Non-pigmented ciliary epithelial cell (primary cell): ENCODE measurements at places on chromosomes 1 and 21.
A peak's percentile ranks its signal among the peaks of the same experiment; 100 is the strongest.

GRCh38 chr21:46000731-46001641, 19.4 kb downstream of the COL6A1 start:
- no peak for DNase-seq

- no peak for DNase-seq
Observed at GRCh38 chr1:93349231-93350135, 3.8 kb downstream of the DR1 start.

- no peak for DNase-seq
Observed at GRCh38 chr1:11536573-11537379, 57.8 kb downstream of the DISP3 start.

DNA sequence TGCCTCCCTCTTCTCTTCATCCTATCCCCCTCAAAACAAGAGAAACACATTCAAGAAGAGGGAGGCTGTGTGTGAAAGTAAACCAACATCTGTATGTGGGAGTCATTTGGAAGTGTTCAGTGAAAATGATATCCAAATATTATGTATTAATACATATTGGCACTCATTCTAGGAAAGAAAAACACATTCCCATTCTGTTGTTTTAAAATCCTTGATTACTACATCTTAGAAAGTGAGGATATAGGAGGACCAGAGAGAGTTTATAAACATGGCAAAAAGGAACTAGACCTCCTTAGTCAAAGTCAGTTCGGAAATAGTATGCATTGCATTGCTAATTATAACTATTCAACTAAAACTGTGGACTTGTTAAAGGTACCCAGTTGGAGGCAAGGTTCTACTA, 786.6 kb downstream of the ADGRL2 start:
- no peak for DNase-seq

- DNase-seq = no peak
Observed at GRCh38 chr1:233244183-233244582, 51.3 kb downstream of the PCNX2 start.

DNA sequence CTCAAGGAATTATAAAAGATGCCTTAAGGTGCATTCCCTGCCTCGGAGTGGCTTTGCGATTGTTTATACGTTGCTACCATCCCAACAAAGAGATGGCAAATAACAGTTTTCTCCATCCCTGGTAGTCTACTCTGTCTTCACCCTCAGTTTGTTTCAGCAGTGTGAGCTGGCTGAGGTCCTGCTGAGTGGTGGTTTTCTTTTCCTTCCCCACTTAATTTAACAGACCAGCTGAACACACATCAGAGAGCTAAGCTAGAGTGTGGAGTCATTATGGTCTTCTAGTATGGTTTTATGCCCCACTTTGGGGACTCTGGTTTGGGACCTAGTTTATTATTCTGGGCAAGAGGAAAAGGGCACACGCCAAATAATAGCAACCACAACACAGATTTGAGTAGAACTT, 2.2 kb downstream of the PIGV start:
- no peak for DNase-seq

- no peak for DNase-seq
Observed at GRCh38 chr1:159079525-159079924, 3.0 kb upstream of the AIM2 start.

DNA sequence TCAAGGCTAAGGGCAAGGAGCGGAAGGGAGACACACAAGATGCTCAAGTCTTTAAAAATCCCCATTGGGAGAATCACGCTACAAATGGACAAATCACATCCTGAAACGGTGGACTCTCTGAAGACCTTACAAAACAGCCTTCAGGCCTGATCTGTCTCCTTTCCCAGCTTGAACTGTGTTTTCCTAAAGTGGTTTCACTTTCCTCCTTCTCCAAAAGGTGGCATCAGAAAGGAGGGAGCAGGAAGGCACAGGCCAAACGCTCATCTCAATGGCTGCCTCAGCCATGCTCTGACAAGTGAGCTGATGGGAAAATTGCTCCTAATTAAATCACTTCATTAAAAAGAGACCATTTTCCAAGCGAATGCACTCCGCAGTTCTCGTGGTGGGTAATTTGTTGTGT, 47.7 kb downstream of the UTP25 start:
- DNase-seq = no peak

GRCh38 chr1:164360265-164360664, 198.7 kb upstream of the PBX1 start:
- no peak for DNase-seq

- no peak for DNase-seq
Observed at GRCh38 chr1:174206148-174206836, 47.0 kb downstream of the RABGAP1L start.

DNA sequence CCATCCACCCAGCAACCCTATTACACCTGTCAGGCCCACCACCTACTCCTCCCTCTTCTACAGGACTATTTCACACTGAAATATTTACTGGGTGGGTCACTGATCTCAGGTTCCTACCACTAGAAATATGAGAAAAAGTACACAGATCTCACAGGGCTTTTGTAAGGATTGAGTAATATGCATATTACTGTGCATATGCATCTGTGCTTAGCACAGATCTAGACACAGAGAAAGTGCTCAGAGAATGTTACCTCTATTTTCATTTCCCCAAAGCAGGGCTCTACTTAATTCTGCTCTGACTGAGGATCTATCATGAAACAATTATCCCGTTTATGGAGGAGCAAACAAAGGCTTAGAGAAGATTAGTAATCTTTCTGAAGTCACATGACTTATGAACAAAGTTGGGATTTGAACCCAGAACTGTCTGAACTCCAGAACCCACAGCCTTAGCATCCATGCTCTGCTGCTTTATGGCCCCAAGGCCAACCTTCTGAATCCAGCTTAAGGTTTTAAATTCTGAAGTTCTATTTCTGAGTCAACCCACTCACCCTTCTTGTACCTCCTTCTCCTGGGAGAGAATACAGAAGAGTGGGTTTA, 11.8 kb downstream of the TSSK3 start:
- DNase-seq = no peak

DNA sequence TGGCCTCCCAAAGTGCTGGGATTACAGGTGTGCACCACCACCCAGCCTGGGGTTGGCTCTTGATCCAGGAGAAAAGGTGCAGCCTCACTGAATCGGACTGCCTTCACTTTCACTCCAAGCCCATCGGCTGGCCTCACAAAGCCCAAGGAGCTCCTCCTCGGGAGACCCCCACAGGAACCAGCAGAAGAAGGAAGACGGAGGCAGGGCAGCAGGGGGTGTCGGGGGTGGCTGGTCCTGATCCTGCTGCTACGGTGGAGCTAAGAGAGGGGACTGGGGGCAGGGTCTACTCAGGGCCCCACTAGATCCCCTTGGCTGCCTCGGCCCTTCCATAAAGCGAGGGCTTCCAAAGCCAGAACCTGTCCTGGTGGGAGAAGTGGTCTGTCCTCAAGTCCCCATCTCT, 93.9 kb downstream of the STUM start:
- no peak for DNase-seq

DNA sequence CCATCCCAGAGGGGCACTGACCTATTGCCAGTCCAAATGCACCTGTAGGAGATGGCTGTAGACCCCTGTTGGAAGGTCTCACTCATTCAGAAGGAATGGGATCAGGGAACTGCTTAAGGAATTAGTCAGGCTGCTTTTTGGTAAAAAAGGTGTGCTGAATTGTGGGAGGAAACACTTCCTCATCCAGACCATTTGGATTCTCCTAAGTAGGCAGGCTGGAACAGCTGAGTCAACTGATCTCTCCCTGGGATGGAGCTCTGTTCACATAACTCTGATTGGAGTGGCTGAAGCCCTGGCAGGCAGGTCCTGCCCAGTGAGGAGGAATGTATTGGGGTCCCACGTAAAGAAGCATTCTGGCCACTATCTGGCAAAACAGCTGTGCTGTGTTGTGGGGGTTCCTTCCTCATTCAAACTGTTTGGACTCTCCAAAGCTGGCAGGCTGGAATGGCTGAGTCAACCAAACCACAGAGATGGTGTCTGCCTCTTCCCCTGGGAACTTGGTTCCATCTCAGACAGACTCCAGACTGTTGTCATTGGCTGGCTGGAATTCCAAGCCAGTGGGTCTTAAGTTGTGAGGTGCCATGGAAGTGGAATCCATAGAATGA, 70.7 kb upstream of the PDC start:
- peak; percentile 27 for DNase-seq

DNA sequence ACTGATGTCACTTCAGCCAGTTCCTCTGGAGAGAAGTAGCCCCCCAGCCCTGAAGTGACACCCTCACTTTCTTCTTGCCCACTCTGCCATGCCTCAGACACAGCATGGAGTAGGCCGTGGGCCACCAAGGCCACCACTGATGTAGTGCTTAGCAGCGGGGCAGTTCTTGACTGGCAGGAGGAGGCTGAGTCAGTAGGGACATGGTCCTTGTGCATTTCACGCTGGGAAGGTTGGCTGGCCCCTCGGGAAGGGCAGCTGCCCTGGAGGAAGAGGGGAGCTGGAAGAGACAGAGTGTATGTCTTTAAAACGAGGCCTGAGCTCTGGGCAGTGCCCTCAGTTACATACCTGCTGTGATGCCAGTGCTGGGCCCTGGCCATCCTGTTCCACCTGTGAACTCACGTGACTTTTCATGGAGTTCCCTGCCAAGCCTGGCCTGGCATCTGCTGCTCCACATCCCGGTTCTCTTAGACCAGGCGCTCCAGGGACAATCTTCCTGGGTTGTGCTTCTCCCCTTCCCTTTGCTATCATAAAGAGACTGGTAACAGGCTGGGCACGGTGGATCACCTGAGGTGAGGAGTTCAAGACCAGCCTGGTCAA, 158.6 kb upstream of the TMEM51 start:
- DNase-seq = no peak

GRCh38 chr1:228810878-228811711, 75.8 kb downstream of the RHOU start:
- no peak for DNase-seq

DNA sequence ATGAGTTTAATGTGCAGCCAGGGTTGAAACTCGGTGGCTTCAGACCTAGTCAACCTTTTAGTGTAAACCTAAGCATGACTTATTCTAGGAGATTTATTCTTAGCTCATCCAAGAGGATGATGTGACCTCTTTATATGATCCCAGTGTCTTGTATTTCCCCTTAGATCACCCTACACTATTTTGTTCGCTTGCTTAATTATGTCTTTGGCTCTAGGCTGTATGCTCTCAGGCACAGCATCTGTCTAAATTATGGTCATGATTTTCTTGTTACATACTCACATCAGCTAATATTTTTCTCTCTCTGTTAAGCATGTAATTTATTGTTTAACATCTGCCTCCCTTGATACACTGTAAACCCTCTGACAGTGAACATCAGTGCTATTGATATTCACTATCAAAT, 19.1 kb downstream of the COL11A1 start:
- DNase-seq = no peak

- no peak for DNase-seq
Observed at GRCh38 chr1:209412036-209412435, 171.5 kb upstream of the CAMK1G start.

GRCh38 chr1:200619894-200620272, 668 bp downstream of the KIF14 start:
- DNase-seq = no peak

DNA sequence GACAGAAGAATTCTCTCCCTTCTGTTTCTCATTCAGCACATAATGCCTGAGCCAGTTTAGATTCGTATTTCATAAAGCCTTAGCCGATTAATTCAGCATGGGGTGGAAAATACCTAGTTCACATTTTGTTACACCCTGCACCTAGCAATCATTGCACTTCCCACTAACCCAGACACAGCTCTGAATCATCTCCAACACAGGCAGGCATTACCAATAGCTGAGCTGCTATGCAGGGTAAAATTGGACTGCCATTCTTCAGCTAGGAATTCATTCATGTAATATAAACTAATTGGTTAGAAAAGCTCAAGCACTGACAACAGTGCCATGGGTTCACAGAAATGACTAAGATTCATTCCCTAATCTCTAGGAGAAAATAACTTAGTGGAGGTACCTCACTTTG, 26.9 kb upstream of the NKAIN1 start:
- DNase-seq = no peak

GRCh38 chr1:24725209-24725651, 20.0 kb upstream of the CLIC4 start:
- DNase-seq = no peak

GRCh38 chr1:67465375-67465774, 35.2 kb upstream of the SERBP1 start:
- DNase-seq = no peak

GRCh38 chr1:152442765-152443164, 28.7 kb upstream of the CRNN start:
- DNase-seq = no peak

- DNase-seq = no peak
Observed at GRCh38 chr1:119007339-119007669, 19.2 kb upstream of the TBX15 start.

DNA sequence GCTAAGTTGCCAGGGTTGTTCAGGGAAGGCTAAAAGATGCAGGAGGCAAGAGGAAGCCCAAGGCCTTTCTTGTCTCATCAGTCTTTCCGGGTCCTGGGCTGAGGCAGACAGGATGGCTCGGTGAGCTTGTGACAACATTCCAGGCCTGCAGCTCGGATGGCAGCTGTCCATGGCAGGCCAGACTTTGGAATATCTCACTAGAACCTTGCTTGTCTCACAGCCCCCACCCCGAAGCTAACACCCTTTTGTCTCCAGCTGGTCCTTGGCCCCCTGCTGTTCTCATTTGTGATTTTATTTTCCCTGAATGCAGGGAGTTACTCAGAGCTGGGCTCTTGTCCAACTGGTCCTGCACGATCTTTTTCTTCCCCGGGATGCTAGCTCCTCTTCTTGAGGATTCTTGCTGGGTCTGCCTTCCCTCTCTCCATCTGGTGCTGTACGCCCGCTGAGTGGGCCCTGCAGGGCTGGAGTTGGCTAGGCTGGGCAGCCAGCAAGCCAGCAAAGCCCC, 477.2 kb upstream of the CAMK1G start:
- DNase-seq = peak; percentile 13

DNA sequence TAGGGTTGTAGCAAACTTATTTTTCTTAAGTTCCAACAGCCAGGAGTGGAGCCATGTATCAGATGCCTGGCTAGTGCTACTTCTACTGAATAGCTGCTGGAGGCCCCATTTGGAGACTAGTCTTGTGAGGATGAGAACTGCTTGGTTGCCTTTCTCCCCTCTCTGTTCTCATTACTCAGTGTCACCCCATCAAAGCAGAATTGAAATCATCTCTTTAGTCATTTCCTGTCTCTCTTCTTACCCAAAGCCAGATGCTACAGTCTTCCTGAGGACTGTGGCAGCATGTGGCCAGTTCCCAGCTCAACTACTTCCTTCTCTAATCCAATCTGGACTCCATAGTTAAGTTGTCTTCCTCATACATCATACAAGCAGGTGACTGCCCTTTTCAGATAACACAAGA, 197.5 kb downstream of the BRINP2 start:
- no peak for DNase-seq

DNA sequence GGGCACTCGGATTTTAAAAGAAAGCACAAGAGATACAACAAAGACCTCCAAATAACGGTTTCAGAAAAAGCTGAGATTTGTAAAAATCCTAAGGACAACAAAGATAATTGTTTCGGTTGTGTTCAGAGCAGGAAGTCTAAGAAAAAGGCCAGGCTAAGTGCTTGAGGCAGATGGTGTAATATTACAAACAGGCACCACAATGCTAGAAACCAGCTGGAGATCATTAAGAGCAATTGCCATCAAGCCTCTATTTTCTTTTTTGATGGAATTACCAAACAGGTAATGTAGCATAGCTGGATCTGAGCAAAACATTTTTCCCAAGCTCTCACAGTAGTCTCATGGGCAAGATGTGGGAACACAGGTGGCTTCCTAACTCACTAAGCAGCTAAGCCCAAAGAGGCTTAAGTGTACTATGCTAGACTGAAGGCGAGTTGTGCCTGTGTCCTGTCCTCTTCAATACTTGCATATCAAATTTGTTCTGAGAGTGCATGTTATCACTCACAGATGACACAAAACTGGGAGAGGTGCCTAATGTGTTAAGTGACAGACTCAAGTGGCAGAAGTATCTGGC, 161.6 kb downstream of the GLUL start:
- no peak for DNase-seq
